GM23248 (cell line): ENCODE measurements at places on chromosomes 5 and 9.

DNA sequence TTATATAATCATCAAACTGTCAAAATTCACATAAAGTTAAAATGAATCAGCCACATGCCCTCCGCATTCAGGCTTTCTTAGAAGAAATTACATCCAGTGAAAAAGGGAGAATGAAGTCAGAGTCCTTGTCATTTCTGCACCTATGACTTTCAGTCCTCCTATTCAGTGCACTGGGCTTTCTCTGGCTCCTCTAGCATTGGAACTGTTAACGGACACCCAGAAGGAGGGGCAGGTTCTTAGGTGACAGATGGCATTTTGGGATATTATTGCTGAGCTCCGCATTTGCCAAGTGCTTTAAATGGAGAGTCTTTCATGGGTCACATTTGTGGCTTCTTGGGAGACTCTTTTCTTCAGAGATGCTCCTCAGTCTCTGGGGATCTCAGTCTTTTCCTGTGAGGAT, 40.0 kb downstream of the ADAMTS19 start:
- DNase-seq, result no peak

DNA sequence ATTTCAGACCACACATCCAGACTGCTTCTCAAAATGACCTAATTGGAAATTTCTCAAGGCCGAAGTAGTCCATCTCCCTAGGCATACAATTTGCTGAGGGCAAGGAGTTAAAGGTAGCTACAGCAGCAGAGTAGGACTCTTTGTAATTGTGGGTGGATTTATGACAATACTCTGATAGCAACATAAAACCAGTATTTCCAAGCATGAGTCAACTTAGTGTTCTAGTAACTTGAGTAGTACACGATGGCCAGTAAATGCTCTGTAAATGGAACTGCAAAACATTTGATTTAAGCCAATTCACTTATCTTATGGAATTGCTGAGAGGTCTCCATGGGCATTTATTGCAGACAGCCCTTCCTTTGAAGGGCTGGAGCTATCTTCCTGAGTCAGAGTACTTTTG, 352.2 kb downstream of the PLK2 start:
- peak; percentile 27 for DNase-seq

DNA sequence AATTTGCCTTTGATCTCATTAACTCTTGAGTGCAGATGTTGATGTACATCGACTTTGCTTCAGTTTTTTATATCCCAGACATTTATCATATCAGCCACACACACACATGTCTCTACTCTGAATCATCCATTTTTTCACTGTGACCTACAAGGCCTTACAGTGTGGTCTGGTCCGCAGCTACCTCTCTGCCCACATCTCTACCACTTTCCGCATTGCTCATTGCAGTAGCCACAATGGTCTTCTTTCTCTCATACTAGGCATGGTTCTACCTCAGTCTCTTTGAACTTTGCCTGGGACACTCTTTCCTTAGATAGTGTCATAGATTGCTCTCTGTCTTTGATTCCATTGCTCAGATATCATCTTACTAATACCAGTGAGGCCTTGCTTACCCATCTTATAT, 87.9 kb upstream of the FSD1L start:
- peak; percentile 31 for DNase-seq

DNA sequence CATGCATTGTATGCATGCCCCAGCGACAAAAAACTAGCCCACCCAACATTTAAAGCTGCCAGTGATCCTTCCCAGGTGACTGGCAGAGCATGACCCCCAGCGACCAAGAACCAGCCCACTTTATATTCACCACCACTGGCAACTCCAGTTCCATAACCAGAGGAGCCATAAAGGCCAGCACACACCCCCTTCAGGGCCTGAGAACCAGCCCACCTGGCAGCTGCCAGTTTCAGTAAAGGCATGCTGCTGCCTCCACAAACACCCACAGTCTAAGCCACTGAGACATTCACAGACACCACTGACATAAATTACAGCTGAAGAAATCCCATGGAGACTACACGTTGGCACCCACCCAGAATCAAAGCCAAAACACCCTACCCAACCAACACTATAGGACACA, 46.9 kb upstream of the RGS7BP start:
- DNase-seq, result no peak

DNA sequence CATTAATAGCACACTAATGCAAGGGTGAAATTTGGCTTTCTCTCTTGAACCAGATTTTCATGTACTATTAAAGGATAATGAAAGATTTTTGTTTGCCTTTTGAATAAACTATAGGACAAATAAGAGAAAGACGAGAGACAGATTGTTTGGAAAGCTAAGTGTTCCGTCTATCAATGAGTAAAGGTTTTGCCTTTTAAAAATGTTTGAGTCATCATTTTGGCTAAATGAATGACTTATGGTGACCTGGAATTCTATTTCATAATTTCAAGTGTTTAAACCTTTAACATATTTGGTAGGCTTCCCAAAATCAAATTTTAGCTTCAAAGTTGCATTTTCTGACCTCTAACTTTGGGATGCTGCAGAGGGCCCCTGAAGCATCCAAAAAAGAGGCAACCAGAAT, 145.2 kb downstream of the SLC25A46 start:
- DNase-seq, result peak; percentile 37

DNA sequence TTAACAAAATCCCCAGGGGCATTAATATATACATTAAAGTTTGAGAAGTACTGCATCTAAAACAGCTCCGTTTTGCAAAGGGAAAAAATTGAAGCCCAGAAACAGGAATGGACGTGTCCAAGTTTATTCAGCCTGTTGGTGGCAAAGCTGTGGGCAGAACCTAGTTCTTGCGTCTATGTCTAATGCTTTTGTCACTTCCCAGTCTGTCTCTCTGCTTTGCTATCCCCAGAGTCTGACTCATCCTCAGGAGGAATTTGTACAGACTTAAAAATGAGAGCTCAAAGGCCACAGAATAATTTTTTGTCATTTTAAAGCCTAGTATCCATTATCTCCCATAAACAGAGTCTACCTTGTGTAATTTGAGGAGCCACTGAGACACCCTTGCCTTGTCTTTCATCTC, 330.9 kb upstream of the GRIA1 start:
- DNase-seq, result peak; percentile 78

GRCh38 chr5:132315529-132316067, 21.4 kb downstream of the SLC22A4 start:
- no peak for DNase-seq

GRCh38 chr5:170441393-170441784, 52.2 kb upstream of the KCNMB1 start:
- DNase-seq, result no peak

- peak; percentile 81 for DNase-seq
These were observed 726 bp downstream of the DAP start for GRCh38 chr5:10760096-10760920.

- peak; percentile 15 for DNase-seq
These were observed 69.4 kb downstream of the LMX1B start for GRCh38 chr9:126682928-126683697.

GRCh38 chr9:113584428-113585084, 121.0 kb downstream of the RGS3 start:
- DNase-seq, result no peak

DNA sequence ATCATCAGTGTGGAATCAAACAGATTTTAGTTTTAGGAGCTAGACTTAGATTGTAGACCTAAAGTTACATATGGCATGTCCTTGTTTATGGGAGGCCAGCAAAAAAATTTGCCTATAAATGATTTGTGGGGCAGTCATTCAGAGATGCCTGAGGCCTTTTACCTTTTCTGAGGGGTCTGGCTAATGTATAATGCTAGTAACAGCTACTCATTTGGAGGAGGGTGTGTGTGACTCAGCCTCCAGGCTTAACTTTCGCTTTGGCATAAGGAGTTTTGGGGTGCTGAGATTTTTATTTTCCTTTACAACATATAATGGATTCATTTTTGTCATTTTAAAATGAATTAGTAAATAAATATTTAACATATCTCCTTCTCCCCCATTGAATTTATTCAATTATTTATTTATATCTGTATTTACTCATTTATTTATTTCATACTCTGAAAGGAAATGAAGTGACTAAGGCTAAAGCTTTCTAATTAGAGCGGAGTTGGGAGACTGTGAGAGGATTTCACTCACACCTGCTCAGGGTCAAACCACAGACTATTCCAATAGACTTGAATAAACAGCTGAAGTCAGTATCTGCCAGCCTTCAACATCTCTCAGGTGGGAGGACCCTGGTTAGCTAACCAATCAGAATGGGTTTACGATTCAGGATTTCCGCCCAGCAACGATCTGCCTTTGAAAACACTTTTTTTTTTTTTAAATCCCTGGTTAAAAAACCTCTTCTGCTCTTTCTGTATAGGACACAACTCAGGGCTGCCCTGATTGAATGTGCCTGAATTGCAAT, 487.5 kb upstream of the SGCD start:
- DNase-seq, result no peak

DNA sequence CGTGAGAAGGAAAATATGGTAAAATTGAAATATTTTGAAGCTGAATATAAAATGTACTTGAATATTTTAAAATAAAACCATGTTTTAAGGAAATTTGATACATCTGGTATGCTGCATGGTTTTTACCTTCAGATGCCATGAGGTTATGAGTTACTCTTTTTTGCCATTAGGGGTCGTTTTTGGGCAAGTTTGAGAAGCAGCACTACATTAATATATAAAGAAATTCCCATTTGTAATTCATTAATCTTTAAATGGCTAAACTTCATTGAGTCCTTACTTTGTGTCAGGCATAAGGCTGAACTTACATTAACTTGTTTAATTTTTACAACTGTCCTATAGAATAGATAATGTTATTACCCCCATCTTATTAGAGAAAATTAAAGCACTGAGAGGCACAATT, 152.3 kb downstream of the KDM4C start:
- DNase-seq, result peak; percentile 51

DNA sequence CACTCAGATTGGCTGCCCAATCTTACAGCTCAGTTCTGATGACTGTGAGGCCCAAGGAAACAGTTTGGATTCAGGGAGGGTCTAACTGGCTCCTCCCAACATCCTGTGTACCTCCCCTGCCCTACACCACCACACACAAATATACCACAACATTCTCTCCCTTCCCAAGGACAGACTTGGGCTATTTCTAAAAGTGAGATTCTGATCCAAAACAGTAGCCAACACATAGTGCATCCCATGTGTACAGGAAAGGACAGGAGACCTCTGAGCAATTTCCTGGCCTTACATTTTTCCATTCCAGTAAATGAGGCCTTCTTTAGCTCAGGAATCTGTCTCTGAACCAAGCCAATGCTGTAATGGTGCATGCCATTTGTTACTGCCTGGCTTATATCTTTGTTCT, 20.8 kb downstream of the ZNF366 start:
- DNase-seq, result peak; percentile 74

DNA sequence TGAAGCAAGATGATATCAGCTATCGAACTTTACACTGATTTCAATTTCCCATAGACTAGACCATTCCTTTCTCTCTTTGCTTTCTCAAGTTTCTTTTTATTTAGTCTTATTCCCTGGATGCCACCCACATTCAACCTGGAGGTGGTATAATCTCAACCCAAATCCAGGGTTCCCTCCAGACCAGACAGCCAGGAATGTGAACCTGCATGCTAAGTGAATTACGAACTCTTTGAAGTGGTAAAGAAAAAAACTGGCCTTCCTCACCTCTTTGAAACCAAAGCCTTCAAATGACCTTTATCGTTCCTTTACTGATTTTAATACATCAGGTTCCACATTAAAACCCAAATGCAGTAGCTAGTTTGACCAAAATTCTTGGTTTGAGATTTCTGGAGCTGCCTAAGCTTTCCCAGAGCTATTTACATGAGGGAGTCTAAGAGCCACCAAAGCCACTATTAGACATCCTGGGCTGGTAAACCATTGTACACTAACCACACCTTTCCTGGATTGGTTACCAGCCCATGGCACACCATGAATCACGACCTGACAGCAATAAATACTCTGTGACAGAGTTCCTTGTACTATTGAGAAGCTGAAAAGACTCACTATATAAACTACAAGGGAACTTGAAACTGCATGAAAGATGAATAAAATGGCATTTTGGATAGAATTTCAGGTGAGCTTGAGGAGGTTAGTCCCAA, 323.7 kb downstream of the ADAMTS6 start:
- DNase-seq, result no peak

DNA sequence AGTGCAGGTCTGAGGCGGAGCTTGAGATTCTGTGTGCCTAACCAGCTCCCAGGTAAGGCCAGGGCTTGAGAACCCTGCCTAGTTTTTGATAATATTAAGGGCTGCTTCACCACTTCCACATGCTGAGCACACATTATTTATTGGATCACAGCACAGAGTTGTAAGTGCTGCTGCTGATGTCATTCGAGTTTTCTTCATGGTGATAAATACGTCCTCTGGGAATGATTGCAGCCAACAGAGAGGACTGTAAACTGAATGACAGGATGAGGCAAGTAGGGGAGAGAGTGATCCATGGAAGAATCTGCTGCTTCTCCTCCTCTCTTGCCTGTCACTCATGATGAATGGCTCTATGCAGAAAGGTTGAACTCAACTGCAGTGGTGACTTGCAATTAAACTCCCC, 77.9 kb upstream of the VPS13A start:
- no peak for DNase-seq
